T-cell (primary cell): ENCODE measurements at places on chromosomes 6 and 20.

GRCh38 chr6:72589096-72589495 lies 32.8 kb upstream of the KCNQ5 start:
- no peak for DNase-seq

GRCh38 chr6:89792881-89793280 lies 26.7 kb downstream of the MDN1 start:
- no peak for DNase-seq

- no peak for DNase-seq
Measured at GRCh38 chr6:150068151-150068550, 770 bp downstream of the ULBP3 start.

DNA sequence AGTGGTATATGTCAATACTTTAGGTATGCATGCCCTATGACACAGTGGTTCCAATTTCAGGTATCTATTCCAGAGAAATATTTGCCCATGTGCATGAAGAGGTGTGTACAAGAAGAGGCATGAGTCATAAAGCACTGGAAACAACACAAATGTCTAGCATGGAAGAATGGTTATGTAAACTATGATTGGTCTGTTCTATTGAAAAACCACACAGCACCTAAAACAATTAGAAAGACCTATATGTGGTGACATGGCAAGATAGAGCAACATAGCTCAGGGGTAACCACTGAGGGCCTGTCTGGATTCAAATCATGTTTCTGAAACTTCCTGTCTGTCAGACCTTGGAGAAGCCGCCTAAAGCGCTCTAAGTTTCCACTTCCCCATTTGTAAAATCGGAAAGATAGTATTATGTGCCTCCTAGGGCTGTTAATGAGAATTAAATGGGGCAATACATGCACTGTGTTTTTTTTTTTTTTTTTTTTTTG lies 76.0 kb upstream of the SHLD1 start:
- no peak for DNase-seq

DNA sequence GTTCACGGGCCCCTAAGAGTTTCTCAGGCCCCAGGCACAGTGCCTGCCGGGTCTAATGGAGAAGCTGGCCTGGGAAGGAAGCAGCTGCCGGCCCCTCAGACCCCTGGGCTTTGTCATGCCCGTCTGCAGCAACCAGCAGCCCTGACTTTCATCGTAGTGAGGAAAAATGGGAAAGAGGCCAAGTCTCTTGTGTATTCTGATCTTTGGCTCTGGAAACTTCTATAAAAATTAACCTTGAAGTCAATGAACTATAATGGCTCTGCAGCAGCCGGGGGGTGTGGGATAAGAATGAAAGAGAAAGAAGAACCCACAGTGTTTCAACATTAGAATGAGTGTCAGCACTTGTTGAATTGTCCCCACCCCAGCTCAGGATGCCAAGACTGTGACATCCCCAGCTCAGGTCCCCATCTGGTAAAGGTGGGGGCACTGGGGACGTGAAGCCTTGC lies 12.9 kb downstream of the TGM2 start:
- DNase-seq, result no peak

GRCh38 chr6:130259140-130259539 lies 36.4 kb upstream of the SAMD3 start:
- no peak for DNase-seq

- DNase-seq, result no peak
Measured at GRCh38 chr20:10940941-10941340, 267.1 kb upstream of the JAG1 start.

DNA sequence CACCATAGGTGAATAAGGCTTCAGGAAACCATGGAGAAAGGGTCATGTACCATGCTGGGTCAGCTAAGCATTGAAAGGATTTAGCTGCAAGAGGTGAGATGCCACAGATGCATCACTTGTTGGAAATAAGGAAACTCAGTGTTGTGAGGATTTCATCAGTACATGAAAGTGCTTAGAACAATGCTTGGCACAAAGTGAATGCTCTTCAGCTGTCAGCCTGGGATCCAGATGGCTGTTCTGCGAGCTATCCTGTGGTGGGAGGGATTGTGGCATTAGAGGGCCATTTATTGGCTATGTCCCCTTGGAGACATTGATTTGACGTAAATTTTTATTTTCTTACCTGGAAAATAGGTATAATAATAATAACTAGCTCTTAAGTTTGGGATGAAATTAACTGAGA lies 53.0 kb downstream of the ELOVL2 start:
- DNase-seq, result no peak

- DNase-seq, result peak; percentile 66
Measured at GRCh38 chr20:62795023-62795761, 1.1 kb upstream of the MRGBP start.

GRCh38 chr6:91895599-91896285 lies 1308.9 kb upstream of the MAP3K7 start:
- no peak for DNase-seq

GRCh38 chr6:147065786-147066185 lies 138.4 kb upstream of the STXBP5 start:
- no peak for DNase-seq

GRCh38 chr6:125008261-125008703 lies 46.0 kb downstream of the RNF217 start:
- no peak for DNase-seq

- DNase-seq, result no peak
Measured at GRCh38 chr20:40341561-40341960, 347.5 kb downstream of the MAFB start.

GRCh38 chr20:3195590-3196237 lies 8.8 kb downstream of the DDRGK1 start:
- DNase-seq, result no peak
